ENCODE measurements at places on chromosomes 4 and X.

DNA sequence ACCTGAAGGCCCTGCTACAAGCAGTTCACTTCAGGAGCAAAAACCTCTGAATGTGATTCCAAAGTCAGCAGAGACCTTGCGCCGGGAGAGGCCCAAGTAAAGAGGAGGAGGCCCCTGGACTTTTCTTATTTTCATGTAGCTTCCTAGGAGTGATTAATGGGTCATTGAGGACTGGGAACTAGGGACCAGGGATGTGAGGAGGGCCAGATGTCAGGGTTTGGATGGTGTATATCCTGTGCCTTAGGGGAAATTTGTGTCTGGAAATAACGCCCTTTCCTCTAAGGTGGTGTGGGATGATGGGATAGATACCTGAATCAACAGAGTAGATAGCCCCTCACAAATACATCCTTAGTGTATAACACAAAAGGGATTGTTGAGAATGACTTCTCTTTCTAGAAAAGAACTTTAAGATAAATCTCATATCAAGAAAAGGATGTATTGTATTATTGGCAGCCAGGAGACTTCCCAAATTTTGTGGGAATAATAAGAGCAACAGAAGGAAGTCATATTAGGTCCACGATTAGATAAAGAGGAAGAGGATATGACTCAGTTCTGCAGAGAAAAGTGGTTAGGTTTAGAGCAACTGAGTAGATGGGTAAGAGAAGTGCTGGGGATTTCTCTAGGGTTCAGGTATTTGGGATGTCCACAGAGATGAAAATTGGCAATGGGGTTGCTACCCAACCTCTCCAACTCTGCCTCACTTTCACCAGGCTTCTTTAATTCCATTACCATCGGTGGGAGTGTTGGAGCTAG, 1.1 kb downstream of the ITGB1BP2 start:
- no peak for DNase-seq

DNA sequence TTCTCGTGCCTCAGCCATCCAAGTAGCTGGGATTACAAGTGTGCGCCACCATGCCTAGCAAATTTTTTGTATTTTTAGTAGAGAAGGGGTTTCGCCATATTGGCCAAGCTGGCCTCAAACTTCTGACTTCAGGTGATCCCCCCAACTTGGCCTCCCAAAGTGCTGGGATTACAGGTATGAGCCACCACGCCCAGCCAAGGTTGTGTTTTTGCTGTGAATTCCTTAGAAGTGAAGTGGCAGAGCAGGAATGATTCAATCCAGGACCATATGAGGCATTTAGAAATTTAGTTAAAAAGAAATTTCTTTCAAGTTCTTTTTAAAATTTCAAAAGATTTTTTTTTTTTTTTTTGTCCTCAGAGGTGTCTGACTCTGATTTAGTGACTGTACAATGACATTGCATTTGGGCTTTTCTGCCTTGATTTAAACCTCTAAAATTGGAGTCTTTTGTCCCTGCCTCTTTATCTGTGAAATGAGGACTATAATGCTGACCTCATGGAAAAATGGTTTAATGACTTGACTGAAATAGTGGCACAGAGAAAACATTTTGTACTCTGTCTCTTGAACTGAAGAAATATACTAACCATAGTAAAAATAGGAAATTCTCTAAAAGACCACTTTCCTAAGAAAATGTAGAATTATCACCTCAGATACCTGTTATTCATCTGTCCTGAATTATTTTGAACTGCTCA, 59.9 kb downstream of the CXCL13 start:
- DNase-seq: no peak

DNA sequence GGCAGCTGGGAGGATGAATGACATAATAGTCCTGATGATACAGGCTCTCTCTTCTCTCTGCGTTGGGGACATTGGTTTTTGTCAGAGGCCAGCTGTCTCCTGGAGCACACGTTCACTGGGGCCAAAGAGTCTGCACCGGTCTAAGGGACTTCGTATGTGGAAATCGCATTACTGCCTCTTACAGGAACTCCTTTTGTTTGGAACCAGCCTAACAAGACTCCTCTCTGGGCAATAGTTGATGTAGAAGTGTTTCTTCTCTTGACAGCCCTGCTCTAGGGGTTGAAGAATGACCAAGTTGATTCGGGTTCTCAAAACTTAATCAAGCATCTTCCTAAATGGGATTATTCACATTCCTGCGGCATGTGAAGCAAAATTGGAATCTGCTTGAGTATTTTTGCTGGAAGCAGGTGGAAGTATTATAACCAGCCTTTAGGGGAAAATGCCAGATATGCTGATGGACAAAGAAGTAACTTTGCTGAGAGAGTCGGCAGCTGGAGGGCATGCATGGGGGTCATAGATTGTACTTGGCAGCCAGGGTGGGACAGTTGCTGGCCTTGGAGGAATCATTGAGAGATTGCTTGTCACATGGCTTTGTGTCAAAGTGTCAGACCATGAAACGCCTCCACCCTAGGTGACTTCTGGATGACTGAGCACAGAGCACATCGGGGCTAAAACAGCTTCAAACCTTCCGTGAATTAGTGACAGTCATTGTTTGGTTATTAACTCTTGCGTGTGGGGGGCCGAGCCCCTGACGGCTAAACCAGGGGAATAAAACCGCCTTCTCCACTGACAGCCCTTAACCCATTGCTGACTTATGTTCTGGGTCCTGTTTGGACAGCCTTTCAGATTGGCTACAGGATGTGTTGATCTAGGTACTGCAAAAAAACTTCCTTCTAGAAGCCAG, 34.4 kb upstream of the SLC34A2 start:
- no peak for DNase-seq

- DNase-seq: no peak
Measured at GRCh38 chr4:89469516-89469915, 161.9 kb upstream of the GPRIN3 start.

DNA sequence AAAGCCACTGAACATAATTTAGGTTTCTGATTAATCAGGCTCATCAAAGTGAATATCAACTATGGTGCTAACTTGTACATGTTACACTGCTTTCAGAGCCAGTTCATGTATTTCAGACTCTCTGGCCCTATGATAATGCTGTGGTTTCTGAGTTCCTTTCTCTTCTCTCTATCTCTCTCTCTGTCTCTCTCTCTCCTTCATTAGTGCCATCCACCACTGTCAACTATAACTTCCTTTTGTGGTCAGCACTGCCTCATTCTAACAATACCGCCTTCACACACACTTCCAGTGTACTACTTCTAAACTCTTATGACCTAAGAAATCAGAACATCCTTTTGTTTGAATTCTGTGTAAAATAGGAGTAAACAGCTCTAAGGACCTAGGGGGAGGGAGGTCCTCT, 907.1 kb downstream of the RPA4 start:
- no peak for DNase-seq

- DNase-seq: no peak
Measured at GRCh38 chrX:39582091-39582490, 515.7 kb downstream of the BCOR start.

DNA sequence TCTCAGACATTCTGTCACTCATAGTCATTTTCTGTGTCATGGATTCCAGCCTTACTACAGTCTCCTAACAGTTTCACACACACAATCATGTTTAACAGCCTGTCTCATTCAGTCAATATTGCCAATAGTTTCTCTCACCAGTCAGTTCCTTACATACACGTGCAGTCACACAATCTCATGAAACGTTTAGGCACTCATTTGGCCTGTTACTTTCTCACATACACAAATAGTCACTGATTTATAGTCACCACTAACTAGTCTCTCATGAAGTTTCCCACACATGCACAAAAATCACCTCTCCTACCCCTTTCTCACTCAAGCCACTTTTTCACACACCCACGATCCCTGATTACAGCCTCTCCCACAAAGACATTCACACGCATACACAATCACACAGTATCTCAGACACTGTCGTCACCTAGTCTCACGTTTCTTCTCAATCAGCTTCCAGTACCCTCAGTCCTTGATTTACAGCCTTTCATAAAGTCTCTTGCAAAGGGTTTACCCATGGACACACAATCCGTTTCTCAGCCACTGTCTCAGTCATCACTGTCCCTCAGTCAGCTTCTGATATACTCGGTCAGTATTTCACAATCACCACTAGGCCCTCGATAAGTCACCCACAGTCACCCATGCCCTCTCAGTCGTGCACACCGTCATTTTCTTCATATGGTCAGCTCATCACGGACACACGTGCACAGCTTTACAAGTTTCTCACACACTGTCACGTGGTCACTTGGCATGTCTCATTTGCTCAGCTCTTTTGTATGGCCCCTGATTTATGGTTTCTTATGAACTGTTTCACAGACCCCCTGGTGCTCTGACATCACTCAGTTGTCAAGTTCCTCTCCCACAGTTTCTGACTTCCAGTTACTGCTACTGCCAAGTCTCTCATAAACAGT, 4.2 kb upstream of the CFP start:
- no peak for DNase-seq

DNA sequence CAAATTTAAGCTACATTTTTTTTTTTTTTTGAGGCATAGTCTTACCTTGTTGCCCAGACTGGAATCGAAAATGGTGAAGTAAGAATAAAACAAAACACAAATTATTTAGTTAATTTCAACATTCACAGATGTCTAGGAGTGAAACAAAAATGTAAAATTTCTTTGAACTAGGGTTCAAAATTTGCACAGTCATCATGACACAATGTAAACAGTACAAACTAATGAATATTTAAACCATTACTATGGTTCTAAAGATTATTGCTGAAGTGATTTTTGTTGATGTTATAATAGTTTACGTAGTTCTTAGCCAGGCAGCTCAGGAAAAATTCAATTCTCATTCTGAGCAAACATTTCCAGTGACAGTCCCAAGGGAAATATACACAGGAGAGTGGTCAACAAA, 633.1 kb downstream of the GRXCR1 start:
- no peak for DNase-seq

DNA sequence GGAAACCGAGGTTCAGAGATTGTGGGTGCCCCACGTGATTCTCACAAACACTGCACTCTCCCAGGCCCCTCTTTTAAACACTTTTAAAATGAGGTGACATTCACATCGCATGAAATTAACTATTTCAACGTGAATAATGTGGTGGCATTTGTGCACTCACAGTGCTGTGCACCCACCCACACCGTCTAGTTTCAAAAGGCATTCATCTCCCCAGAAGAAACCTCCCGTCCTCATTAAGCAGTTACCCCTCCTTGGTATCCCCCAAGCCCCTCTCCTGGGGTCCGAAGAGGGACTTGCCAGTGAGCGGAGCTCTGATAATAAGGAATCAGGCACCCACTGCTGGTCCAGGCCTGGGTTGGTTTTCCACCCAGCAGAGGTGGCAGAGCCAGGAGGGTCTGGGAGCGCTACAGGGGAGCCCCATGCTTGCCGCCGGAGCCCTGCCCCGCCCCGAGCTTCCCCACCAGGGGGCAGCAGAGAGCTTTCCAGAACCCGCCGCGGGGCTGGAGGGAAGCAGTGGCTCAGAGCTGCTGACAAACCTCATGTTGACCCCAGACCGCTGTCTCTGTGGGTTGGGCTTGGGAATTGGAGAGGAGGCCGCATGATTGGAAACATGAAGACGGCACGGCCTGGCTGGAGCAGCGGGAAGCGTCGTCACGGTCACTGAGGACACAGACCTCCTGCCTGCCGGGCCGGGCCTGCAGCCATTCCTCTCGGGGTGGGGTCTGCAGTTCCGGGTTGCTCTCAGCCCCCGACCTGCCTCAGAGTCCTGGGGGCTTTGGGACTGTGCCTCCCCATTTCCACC, 27.5 kb upstream of the HTRA3 start:
- DNase-seq: peak; percentile 95

DNA sequence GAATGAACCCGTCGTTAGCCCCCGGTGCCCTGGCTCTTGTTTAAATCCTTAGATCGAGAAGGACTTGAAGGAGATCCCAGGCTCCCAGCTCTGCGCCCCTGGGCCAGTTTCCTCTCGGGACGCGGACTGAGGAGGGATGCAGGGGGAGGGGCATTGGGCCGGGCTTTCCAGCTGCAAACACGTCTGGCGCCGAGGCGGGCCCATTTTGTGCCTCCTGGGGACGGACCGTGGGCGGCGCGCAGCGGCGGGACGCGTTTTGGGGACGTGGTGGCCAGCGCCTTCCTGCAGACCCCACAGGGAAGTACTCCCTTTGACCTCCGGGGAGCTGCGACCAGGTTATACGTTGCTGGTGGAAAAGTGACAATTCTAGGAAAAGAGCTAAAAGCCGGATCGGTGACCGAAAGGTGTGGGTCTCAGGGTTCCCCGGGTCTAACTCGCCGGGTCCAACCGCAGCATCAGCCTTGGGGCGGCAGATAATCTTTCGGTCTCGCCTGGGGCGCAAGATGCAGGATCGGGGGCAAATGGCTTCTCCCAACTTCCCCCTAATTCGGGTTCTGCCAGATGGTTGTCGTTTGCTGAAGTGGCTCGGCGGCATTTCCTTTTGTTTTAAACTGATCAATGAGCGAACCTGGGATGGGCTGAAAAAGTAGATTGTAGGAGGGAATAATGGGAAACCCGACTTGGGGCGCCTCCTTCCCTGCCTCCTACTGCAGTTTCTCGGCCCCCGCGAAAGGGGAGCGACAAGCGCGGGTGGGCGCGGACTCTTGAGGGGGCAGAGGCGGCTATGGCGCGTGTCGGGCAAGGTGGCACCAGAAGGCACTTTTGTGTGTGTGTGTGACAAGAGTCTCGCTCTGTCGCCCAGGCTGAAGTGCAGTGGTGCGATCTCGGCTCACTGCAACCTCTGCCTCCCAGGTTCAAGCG, 2.9 kb downstream of the PDGFRA start:
- DNase-seq: no peak

- no peak for DNase-seq
Measured at GRCh38 chrX:108696690-108697089, 39.7 kb downstream of the IRS4 start.

- DNase-seq: peak; percentile 48
Measured at GRCh38 chrX:38649674-38650647, 88.6 kb downstream of the TSPAN7 start.

GRCh38 chrX:121639781-121640180, 592.4 kb downstream of the GLUD2 start:
- no peak for DNase-seq
